Islet precursor cell (in vitro differentiated cells): ENCODE measurements at places on chromosomes 7 and 10.

DNA sequence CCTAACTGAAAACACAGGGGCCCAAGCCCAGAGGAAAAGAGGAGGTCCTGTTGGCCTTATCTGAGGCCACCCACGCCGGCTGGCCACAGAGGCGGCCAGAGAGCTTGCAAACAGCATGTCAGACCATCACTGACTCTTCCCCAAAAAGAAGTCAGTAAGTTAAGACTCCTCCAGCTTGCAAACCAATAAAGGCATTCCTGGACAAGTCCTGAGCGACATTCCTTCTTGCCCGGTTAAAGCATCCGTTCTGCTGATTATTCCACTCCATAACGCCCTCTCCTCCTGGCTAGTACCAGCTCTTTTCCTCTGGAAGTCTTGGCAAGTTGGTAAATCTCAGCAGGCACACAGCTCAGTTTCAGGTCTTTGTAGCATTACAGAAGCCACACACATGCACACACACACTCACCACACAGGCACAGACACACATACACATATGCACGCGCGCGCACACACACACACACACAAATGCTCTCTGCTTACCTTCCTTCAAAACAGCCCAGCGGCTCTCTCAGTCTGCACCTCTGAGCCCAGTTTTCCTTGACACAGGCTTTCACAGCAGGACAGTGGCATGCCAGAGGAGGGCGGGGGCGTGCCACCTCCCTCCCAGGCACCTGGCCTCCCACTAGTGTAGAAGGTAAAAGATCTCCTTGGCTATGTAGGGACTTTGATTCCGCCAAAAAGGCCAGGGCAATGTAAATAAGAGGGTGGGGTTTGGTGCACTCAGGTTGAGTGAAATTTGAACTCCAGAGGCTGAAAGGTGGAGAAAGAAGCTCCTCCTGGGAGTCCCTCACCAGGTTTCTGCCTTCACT is 201.4 kb downstream of the TNS3 start:
- peak; percentile 74 for DNase-seq

DNA sequence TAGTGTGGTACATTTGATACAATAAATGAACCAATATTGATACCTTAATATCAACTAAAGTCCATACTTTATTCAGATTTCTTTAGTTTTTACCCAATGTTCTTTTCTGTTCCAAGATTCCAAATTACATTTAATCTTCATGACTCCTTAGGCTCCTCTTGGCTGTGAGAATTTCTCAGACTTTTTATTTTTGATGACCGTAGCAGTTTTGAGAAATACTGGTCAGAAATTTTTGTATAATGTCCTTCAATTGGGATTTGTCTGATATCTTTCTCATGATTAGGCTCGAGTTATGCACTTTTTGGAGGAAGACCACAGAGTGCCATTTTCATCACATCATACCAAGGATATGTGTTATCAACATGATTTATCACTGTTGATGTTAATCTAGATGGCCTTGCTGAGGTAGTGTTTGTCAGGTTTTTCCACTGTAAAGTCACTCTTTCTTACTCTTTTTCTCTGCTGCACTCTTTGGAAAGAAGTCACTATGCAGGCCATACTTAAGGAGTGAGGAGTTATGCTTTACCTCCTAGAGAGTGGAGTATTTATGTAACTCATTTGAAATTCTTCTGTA is 12.9 kb upstream of the ENTPD1 start:
- DNase-seq, result no peak

DNA sequence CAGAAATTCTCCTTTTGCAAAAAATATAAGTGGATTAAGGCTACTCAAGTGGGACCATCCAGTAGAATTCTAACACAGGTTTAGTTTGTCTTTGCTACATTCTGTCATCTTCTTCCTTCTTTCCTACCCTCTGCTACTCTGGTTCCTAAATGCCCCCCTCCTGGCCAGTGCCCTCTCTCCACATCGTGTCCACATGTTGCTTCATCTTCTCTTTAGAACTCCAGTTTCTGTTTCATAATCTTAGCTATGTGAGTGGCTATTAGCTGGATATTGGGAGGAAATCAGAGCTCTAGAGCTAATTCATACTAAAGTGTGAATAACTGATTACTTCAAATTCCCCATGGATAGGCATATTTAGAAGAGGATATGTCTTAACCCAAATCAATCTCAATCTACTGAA is 528.5 kb downstream of the LRMDA start:
- DNase-seq, result no peak

GRCh38 chr7:126856691-126857291 is 395.9 kb downstream of the GRM8 start:
- no peak for DNase-seq

GRCh38 chr7:138204285-138204981 is 128.2 kb downstream of the AKR1D1 start:
- DNase-seq, result no peak

DNA sequence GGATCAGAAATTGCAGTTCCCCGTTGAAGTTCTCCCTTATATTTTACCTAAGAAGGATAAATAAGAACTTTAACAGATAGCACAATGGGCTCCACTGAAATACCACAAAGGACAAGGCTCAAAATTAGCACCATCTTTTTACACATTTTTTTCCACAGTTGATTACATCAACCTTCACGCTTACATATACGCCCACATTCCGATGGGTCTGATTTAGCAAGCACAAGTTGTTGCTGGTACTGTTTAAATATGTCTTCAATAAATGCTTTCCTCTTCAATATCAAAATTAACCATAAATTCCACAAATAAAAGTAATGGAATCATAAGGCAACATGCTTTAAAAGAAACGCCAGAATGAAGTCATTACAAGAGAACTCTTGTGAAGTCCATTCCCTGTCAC is 79.5 kb downstream of the NEBL start:
- no peak for DNase-seq

- DNase-seq, result no peak
Measured at GRCh38 chr7:57579454-57579853, 129.5 kb downstream of the ZNF716 start.

- DNase-seq, result no peak
Measured at GRCh38 chr10:22646388-22646853, 68.0 kb downstream of the PIP4K2A start.

- no peak for DNase-seq
Measured at GRCh38 chr10:60031664-60032063, 125.3 kb upstream of the CCDC6 start.

DNA sequence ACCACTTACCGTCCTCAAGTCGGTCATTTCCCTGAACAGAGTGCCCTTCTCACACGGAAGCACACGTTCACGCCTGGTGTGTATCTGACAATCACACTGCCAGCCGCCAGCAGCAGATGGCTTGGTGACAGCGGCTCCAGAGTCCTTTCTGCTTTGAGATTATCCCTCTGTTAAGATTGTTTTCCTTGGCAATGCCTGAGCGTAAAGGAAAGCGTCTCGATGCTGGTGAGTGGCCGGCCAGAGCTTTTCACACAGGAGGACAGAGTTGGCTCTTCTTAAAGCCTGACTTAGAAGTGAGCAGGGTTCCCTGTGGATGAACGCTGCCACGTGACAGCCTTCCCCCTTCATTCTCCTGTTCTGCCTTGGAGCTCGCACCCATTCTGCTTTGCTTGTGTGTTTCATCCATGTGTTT is 22.1 kb upstream of the PRKAR1B start:
- no peak for DNase-seq

GRCh38 chr7:25520017-25520416 is 291.7 kb upstream of the NPVF start:
- no peak for DNase-seq

DNA sequence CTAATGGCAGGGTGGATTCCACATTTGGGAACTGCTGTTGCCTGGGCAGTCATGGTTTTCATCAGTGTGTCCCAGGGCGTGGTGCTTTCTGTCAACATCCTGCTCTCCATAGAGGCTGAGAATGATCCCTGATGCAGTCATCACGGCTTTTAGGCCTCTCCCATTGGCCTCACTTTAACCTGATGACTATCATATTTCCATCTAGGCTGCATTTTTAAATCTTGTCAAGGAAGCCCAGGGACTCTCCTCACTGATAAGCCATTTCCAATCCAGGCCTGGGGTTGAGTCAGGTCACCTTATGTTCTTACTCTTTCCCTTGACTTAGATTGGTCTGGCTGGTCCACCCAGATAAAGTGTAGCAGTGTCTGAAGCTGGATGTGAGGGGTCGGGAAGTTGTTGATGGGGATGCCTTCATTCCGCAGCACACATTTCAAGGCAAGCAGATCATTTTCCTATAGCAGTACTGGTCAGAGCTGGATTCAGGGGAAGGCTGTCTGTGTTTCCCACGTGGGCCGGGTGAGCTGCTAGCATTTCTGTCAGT is 177.0 kb downstream of the AUTS2 start:
- peak; percentile 85 for DNase-seq

- DNase-seq, result no peak
Measured at GRCh38 chr7:24039991-24040624, 243.9 kb upstream of the NPY start.

DNA sequence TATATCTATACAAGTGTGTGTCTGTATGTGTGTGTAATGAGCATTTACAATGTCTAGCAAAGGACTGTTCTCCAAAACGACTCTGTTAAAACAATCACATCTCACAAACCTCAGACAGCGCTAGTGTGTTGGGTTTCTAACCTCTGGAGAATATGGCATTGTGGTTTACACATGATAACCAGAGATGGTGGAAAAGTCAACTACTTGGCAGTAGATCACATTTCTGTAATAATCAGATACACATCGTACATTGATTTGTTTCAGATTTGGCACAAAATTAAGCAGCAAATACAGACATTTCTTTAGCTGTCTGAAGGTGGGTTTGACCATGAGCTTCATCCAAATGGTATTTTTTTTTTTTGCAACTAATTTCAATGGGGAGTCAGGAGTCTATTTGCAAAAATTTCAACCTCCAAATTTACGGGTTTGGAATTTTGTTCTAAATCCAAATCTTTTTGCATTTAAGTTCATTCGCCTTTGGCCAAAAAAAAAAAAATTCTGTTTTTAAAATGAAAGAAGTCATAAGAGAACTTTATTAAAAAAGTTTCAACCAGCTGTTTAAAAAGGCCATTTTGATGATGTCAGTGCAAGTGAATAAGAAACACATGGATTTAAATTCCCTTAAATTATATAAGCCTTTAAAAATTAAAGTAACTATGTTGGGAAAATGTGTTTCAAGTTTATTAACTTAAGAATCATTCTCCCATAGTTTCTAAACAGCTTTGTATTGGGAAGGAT is 127.8 kb downstream of the TMEM26 start:
- DNase-seq, result no peak

DNA sequence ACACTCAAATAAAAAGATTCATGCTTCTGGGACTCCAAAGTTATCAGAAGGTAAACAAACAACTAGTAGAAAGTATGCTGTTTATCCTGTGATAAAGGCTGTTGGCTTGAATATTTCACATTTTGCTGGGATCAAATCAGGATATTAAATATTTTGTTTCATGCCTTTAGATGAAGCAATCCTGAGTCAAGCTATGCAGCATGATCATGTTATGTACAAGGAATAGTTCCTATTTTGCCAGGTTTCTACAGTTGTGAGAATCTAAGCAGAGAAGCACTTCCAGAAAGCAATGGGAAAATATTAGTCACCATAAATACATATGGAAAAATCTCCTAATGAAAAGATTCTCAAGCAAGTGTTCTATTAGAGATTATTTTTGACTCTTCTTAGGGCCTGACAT is 262.8 kb upstream of the PCDH15 start:
- no peak for DNase-seq

DNA sequence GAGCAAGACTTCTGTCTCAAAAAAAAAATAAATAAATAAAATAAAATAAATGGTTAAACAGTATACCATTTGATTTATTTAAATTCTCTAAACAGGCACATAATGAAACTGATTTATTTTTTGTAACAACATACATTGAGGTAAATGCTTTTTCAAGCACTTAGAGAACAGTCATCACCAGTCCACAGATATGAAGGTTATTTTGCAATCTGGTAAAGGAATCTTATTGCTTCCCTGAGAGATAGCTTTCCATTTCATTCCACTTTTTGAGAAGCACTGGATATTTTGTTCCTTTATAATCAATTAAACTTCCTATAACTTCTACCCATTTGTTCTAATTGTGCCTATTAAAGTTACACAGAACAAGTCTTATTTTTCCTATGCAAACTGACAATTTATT is 5.2 kb downstream of the CEP55 start:
- no peak for DNase-seq

DNA sequence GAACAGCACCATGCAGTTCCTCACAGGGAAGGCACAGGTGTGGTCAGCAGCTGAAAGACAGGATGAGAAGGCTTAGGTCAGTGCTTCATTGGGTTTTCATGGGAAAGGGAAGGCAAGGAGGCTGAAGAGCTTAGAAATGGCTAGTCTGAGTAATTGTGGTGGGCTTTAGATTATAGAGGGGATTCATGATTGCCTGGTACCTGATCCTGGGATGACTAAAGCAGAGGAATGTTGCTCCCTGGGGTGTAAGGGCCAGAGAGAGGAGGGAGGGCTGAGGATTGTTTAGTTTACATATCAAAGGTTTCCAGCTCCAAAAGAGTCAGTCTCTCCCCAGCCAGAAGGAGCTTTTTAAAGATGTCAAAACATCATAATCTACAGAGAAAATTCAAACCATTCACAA is 396.3 kb upstream of the POM121L12 start:
- no peak for DNase-seq

GRCh38 chr7:28390426-28390825 is 21.9 kb upstream of the CREB5 start:
- DNase-seq, result no peak

DNA sequence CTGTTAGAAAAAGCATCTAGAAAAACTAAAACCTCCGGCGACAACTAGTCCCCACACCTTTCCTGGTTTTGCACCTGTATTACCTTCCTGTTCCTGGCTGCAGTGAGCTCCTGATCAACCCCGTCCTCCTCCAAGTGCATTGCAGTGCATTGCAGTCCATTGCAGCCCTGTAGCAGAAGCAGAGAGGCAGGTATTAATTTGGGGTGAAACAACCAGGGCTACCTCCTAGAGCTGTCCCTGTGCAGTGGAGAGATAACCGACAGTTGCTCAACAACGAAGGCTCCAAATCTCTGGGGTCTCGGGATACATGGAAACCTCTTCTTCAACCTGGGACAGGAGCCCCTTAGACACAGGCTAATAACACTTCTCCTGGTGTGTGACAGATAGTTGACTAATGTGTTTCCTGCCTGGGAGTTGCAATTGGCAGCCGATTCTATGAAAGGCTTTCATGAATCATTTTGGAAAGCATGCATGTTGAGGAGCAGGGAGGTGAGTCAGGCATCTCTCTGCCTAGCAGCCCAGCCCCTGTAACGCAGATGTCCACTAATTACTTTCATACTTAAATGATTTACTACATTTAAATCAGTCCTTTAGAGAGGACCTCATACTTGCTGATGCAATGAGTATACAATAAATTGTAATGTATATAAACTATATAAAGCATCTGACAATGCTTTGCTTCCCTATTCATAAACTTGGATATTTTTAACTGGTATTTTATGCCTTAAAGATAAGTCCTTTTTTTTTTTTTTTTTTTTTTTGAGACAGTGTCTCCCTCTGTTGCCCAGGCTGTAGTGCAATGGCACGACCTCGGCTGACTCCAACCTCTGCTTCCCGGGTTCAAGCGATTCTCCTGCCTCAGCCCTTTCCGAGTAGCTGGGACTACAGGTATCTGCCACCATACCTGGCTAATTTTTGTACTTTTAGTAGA is 59.0 kb downstream of the PRR15 start:
- peak; percentile 79 for DNase-seq
